ENCODE measurements at places on chromosomes 16 and 17. TPM values are rescaled to one million over a fixed set of nuclear protein-coding genes. Genes with fewer than 3 reads are reported as not detected.

Gene ODF4
- polyA plus RNA-seq, result not detected

Gene SLC6A2
- polyA plus RNA-seq, result 0.93 TPM

Gene TPSB2
- not detected for polyA plus RNA-seq

- no peak for DNase-seq
These were observed 244.1 kb upstream of the MON1B start for GRCh38 chr16:76946879-76947278.

DNA sequence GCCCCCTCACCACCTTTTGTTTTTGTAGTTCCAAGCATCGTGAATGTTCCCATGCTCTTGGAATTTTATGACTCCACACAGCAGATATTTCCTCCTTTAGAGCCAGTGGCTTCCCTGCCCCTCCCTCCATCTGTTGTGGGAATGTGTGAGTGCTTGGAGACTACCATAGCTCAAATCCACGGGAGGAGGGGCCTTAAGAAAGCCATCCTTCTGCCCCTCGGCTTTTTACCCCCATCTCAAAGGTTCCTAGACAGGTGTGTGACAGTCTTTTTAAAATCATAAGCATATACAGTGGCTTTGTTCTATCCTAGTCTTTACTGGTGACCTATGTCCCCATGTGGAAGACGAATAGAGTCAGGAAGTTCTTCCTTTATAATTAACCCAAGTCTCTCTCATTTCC is 47.2 kb downstream of the YPEL2 start:
- DNase-seq, result no peak

- no peak for DNase-seq
These were observed 116.2 kb downstream of the GNAO1 start for GRCh38 chr16:56307534-56307873.

Gene RAB34
- polyA plus RNA-seq, result 191 TPM

DNA sequence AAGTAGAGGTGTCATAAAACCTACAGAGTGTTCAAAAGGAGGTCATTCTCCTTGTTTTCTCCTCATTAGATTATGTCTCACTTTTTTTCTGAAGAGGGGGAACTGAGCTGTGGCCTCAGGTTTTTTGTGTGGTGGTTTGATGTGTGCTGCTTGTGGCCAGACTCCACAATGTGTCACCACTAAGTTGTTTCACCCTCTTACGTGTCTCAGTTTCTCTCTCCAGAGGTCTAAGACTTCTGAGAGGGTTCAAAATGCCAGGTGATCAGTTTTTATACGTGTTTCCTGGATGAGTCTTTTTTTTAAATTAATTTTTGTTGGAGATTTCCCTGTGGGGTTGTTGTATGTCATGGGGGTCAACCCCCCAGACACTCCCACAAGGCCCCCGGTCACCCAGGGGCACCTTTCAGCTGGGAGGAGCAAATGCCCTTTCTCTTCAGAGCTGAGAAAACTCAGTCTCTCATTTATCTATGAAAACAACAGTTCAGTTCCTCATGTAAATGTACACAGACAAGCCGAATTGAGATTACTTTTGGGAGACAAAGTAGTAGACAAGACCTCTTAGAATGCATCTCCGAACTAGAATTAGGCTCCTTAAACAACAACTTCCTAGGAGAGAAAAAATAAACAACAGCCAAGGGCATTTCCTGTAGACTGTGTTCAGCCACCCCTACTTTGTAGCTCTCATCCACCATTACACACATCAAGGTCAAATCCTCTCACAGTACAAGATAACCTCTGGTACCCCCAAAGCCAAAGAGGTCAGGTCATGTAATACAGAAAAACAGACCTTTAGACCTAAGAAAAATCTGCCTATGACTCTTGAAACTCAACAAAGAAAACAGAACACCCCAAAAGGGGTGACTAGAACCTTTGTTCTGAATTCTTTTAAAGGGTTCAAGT is 23.9 kb upstream of the TMEM98 start:
- no peak for DNase-seq
